CD4-positive, alpha-beta T cell treated with Interleukin-6 for 4 hours (primary cell): ENCODE measurements at places on chromosomes 16 and 17.

GRCh38 chr16:86092586-86093480 is 193.9 kb downstream of the IRF8 start:
- no peak for DNase-seq

- DNase-seq: no peak
Observed at GRCh38 chr17:9286434-9286833, 265.1 kb downstream of the NTN1 start.

GRCh38 chr17:69734656-69735055 is 320.2 kb downstream of the MAP2K6 start:
- no peak for DNase-seq

- no peak for DNase-seq
Observed at GRCh38 chr17:82246040-82246364, 17.2 kb downstream of the SLC16A3 start.

DNA sequence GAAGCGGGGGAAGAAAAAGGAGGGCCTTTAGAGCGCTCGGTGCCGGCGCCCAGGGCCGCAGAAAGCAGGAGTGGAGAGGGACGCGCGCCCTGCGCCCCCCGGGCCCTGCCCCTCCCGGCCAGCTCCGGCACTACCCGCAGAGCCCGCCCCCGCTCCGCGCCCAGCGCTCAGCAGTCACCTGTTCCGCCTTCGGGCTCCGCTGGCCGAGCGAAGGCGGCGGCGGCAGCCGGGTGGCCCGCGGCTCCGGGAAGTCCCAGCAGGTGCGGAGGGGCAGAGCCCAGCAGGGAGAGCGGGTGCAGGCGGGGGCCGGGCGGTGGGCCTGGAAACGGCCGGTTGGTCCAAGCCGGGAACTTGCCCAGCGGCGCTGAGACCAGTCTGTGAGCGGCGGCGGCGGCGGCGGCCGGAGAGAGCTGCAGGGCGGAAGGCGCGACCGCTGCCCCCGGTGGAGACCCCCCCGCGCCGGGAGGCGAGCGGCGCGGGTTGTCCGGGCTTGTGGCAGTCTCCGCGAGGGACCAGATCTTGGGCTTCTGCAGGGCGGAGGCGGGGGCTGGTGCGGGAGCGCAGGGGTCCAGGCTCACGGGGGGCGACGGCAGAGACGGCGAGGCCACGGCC is 2.2 kb downstream of the IRX3 start:
- no peak for DNase-seq

DNA sequence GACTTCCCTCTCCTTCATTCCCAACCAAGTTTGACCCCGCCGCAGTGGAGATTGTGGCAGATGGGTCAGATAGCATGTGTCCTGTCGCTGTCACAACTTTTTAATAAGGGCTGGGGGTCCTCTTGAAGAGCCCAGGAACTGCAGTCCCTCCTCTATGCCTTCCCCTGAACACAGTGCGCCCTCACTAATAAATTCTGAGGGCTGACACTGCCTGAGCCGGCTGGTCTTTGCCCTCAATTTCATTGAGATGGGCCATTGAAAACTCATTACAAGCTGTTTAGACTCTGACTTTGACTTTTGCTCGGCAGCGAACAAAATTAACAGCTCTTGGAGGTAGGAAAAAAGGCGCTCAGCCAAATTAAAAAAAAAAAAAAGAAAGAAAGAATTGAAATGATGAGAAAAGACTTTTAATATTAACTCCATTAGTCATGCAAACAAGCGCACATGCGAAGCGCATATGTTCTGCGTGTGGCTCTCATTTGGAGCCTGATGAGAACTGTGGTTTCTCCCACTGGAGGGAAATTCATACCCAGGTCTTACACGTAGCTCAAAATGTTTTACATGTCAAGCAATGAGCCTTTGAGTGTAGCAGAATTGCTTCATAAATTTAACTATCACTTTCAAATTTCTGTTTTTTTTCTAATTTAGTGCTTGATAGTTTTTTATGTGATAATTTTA is 704.7 kb downstream of the WWOX start:
- no peak for DNase-seq

GRCh38 chr17:66847704-66848103 is 12.8 kb downstream of the CACNG5 start:
- DNase-seq: no peak

GRCh38 chr17:17535957-17536356 is 39.8 kb upstream of the RASD1 start:
- DNase-seq: no peak

DNA sequence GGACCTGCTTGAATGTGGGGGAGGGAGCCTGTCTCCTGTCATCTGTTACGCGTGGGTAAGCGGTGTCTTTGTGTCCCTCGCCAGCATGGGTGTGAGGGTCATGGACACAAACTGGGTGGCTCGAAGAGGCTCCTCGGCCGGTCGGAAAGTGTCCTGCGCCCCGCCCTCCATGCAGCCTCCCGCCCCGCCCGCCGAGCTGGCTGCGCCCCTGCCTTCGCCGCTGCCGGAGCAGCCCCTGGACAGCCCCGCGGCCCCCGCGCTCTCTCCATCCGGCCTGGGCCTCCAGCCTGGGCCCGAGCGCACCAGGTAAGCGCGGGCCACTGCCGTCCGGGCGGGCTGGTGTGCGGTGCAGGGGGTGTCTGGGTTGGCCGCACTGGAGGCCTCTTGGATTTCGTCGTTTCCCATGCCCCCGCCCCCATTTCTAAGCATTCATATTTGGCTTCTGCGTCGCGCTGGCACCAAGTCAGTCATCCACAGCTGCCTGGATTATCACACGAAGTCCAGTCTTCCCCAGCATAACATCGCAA is 43.8 kb downstream of the ELAC2 start:
- DNase-seq: no peak

- DNase-seq: no peak
Observed at GRCh38 chr17:48356866-48357265, 73.1 kb downstream of the SKAP1 start.

GRCh38 chr17:45893725-45894021 is 681 bp upstream of the MAPT start:
- no peak for DNase-seq

DNA sequence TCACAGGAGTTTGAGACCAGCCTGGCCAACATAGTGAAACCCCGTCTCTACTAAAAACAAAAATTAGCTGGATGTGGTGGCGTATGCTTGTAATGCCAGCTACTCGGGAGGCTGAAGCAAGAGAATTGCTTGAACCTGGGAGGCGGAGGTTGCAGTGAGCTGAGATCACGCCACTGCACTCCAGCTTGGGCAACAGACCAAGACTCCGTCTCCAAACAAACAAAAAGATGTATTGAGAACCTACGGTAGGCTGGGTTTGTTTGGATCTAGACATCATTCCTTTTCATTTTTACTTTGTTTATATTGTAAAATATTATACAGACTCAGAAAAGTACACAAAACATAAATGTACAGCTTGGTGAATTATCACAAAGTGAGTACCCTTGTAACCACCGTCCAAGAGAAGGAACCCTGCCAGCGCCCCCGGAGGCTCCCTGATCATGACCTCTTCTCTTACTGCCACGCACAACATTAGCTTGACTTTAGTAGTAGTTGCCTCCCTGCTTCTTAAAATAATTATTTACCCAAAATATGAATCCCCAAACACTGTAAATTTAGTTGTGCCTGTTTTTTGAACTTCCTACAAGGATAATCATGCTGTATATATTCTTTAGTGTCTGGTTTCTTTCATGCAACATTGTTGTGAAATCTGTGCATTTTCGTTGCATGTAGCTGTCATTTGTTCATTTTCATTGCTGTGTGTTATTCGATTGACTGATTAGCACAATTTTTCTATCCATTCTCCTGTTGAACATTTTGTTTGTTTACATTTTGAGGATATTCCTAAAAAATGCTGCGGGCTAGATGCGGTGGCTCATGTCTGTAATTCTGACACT is 56.5 kb downstream of the KSR1 start:
- no peak for DNase-seq

DNA sequence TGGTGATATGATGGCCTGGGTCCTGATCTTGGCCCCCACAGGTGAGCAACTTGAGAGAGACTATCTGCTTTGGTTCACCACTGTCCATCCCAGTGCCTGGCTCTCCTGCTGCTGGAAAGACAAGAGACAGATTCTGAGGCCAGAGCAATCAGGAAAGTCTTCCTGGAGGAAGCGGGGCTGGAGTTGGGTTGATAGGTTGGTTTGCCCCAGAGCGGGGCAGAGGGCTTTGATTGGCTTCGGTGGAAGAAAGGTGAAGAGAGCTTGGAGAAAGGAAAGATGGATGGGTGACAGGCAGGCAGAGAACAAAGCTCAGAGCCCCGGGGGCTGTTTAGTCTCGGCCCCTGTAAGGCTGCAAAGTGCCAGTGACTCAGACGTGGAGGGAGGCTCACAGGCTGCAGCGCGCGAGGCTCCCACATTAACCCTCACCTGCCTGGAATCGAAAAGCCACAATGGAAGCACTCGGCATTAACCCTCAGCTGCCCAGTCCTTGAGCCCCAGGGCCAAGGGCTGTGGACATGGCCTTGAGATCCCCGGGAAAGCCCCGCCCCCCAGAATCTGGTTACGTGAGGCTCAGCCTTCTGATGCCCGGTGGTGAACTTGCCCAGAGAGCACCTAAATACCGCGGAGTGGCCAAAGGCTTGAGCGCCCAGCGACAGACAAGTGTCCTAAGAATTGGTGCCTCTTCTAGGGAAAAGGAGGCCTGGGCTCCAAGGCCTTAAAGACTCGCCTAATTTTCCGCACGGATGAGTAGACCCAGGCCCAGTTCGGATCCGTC is 996 bp upstream of the CPNE2 start:
- DNase-seq: no peak

DNA sequence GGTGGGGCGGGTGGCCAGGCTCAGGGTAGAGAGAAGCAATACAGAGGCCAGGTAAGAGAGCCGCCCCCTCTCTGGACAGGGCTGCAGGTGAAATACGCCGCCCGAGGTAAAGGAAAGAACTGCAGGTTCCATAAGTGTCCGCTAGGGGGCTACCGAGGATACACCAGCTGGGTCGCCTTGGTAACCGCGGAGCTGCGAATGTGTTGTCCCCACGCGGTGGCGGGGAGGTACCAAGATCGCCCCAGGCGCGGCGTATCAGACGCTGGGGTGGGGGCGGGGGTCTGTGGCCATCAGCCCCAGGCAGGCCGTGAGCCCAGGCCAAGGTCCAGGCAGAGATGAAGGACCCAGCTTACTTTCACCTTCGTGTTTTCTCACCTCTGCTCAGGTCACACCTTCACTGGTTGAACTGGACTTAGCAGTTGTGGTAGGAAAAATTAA is 18.4 kb upstream of the ZFP90 start:
- peak; percentile 91 for DNase-seq

DNA sequence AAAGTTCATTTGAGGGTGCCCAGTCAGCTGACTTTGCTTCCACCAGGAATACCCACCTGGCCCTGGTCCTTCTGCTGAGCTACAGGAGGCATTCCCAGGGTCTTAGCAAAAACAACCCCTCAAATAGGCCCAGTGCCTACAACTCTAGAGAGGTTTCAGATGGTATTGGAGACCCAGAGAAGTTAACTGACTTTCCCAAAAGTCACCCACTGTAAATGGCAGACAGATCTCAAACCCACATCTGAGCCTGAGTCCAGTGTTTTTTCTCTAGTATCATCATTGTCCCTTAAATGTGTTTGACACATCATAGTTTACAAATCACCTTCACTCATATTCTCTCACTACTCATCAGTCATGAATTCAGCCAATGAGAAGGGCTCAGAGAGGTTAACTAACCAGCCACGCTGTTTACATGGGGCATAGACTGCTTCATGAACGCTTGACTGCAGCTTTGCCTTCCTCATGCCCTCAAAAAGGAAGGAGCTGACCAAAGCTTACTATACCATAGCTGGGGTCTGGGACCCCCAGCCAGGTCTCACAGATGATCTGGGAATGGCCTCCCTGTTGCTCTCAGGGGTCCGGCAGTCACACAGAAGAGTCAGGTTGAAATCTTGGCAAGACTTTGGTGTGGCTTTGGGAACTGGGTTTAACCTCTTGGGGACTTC is 3.7 kb downstream of the PHOSPHO1 start:
- DNase-seq: no peak

DNA sequence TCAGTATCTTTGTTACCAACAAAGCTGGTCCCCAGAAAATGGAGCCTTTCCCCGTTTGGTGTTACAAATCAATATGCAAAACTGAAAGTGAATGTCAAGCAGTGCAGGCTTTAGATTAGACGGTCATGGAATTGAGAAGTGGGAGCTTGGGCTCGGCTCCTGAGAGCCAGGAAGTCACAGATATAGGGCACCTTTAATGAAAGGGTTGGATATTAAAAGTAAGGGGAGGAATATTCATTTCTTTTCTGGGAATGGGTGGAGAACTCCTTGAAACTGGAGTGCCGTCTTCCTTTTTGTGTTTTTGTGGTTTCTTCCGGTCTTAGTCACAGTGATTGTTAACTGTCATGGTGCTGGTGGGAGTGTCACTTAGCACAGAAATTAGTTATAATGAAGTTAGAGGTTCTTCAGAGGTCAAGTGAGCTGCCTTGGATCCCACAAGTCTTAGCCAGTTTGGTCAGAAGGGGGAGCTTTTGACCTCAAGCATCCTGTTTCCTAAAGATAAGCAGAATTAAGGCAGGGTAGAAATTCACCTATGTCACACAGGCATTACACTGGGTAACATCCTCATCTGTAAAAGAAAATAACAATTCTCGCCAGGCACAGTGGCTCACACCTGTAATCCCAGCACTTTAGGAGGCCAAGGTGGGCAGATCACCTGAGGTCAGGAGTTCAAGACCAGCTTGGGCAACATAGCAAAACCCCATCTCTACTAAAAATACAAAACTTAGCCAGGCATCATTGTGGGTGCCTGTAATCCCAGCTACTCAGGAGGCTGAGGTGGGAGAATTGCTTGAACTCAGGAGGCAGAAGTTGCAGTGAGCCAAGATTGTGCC is 9.6 kb upstream of the EIF1 start:
- DNase-seq: peak; percentile 76

- DNase-seq: peak; percentile 28
Observed at GRCh38 chr17:74987909-74988711, 678 bp downstream of the CDR2L start.

GRCh38 chr16:87681981-87682570 is 79.8 kb downstream of the JPH3 start:
- DNase-seq: no peak

- DNase-seq: peak; percentile 62
Observed at GRCh38 chr16:85275533-85276249, 163.4 kb upstream of the CIBAR2 start.

GRCh38 chr16:49084628-49085390 is 196.8 kb downstream of the CBLN1 start:
- DNase-seq: no peak

GRCh38 chr16:73874324-73874723 is 422.3 kb upstream of the PSMD7 start:
- DNase-seq: no peak

DNA sequence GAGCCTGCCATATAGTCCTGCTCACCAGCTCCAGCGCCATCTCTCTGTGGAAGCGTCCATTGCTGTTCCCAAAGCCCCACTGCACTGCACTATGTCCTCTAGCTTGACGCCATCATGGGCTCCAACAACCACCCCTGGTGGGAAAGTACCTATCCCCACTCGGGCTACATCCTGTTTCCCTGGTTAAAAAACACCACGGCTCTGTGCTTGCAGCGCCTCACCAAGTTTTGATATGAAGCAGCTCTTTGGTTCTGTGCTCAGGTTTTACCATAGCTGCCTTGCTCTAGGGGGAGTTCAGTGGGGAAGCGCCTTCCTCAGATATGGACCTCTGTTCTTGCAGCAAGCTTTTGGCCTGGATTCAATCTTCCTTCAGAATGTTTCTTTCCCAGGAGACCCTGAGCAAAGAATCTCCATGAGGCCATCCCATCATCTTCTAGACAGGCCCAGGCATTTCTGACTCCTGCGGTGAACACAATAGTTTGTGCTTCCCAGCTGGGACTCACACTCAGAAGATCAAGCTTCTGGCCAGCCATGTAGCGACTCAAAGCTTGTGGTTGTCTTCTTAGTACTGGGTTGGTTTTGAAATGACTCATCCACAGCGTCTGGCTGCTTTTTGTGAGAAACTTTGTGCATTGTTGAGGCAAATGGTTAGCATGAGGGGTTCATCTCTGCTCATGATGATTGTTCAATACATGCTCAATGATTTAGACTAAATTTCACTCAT is 39.5 kb downstream of the DYNLRB2 start:
- peak; percentile 67 for DNase-seq
